Right kidney (tissue), 9 donors: ENCODE measurements at places on chromosomes 5 and 9.

DNA sequence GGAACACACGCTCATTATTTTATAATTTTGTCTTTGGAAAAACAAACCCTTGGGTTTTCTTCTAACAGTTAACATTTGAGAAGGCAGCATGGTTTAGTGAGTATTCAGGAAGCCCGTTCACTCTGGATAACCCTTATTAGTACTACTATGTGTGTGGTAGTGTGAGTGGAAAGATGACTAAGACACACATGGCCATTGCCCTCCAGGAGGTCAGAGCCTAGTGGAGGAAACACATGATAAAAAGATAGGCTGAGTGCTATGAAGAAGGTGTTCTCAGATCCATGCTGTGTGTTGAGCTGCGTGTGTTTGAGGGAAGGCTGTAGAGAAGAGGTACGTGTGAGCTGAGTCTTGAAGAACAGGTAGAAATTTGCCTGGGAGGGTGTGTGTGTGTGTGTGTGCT is 8.4 kb downstream of the C5orf47 start:
- DNase-seq, result no peak

DNA sequence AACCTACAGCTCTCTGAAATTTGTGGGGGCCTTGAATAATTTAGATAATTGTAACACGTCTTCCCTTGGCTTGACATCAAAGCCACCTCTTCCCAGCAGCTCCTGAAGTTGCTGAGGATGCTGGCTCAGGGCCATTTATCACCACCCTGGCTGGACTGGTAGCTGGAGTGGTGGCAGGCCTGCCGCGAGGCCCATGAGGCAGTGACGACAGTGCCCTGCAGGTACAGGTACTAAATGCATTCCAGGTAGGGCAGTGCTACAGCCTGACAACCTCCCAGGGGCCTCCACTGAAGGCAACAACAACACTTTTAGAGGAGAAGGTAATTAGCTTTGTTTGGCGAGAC is 270.2 kb upstream of the KLF4 start:
- DNase-seq, result no peak

GRCh38 chr5:93884254-93884653 is 142.9 kb upstream of the POU5F2 start:
- no peak for DNase-seq

DNA sequence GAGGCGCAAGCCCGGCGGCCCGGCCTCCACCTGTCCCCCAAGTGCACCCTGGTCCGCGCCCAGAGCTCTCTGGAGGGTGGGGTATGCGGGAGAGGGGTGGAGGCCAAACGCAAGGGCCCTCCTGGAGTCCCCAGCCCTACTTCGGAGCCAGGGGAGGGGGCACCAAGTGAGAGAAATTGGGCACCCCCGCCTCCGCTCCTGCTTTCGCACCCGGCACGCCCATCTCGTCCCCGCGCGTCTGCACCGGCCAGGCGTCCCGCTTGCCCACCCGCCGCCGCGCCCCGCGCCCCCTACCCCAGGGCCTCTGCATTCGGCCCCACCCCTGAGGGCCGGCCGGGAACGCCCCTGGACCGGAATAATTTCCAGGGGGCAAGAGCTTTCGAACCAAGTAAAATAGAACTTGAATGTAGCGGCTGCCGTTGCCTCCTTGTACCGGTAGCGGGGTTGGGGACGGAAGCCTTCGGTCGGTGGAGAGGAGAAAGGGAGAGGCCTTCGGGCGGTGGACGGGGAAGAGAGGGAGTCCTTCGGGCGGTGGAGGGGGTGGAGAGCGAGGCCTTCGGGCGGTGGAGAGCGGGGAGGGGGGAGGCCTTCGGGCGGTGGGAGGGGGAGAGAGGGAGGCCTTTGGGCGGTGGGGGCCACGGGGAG is 694 bp upstream of the PHPT1 start:
- peak; percentile 55 for DNase-seq

- DNase-seq, result no peak
Observed at GRCh38 chr9:14441976-14442651, 128.2 kb upstream of the NFIB start.

DNA sequence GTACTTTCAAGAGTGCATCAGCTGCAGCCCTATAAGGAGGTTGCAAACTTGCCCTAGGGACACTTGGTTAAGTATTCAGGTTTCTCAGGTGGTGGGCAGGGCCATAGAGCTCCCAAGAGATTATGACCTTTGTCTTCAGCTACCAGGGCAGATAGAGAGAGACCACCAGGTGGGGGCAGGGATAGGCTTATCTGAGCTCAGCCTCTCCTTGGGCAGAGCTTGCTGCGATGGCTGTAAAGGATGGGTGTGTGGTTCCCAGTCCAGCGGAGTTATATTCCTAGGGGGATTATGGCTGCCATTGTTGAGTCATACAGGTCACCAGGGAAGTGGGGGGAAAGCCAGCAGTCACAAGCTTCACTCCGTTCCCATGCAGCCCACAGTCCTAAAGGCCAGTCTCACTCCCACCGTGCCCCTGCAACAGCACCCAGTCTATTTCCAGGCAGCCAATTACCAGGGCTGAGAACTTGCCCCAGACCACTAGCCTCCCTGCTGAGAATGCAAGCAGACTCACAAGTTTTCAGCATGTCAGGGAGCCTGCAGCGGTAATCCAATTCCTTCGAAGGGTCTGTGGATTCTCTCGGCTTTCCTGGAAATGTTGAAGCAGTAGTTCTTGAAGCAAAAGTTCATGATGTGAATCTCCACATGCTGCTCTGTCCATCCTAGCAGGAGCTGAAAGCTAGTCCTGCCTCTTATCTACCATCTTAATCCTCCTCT is 151.5 kb downstream of the SLC12A2 start:
- no peak for DNase-seq

DNA sequence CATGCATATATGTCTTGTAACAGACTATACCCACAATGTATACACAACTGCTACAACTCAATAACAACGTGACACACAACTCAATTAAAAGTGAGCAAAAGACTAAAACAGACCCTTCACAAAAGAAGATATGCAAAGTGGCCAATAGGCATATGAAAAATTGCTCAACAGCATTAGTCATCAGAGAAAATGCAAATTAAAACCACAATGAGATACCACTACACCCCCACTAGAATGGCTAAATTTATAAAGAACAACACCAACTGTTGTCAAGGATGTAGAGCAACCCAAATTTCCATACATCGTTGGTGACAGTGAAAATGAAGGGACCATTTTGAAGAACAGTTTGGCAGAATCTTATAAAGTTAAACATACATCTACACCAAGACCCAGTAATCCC is 38.9 kb downstream of the GABRB2 start:
- DNase-seq, result no peak

DNA sequence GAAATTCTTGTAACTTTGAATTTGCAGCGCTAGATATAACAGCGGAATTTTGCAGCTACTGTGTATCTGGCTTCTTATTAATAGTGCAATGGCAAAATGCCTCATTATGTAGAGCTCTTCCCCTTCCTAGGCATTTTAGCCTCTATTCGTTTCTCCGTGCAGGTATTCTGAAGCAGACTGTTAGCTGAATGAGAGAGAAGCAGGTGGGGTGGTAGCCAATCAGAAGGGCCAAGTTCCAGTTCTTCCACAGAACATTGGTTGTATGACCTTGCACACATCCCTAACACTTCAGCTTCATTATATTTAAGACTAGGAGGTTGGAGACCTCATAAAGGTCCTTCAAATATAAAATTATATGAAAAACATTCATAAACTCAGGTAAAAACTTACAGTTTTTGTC is 1.2 kb upstream of the VPS13A start:
- no peak for DNase-seq

DNA sequence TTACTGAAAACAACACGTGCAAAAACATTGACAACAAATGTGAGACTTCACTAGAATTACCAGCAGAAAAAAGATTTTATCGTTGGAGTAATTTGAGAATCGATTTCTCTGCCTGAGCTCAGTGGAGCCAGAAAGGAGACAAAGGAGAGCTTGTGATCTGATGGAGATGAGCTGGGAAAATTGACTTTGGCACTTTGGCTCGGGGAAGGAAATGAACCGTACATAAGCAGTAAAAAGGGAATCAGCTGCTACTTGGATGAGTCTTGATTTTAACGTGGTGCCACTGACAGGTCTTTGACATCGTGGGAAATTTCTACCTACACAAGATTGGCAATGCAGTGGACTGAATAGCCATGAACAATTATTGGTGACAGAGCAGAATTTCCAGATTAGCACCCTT is 244.7 kb upstream of the RPS23 start:
- DNase-seq, result no peak

GRCh38 chr9:137544176-137544760 is 5.9 kb downstream of the PNPLA7 start:
- no peak for DNase-seq

DNA sequence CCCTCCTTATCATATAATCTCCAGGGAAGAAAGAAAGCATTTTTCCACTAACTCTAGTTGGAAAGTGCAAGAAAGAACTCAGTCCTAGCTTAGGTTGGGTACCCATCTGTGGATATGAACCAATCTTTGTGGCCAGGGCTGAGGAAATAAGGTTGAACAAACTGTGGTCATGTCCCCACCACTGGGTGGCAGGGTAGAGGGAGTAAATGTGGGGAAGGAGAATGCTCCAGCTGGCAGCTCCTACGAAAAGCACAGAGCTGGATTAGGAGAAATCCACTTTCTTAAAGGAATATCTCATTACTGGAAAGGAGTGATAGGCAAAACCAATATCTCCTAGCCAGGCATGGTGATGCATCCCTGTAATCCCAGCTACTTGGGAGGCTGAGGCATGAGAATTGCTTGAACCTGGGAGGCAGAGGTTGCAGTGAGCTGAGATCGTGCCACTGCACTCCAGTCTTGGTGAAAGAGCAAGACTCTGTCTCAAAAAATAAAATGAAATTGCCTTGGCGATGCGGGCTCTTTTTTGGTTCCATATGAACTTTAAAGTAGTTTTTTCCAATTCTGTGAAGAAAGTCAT is 175.1 kb downstream of the CCDC192 start:
- no peak for DNase-seq

GRCh38 chr9:19231126-19231903 is 822 bp downstream of the DENND4C start:
- DNase-seq, result peak; percentile 43

- DNase-seq, result no peak
Observed at GRCh38 chr5:1523480-1523792, 324 bp downstream of the LPCAT1 start.

DNA sequence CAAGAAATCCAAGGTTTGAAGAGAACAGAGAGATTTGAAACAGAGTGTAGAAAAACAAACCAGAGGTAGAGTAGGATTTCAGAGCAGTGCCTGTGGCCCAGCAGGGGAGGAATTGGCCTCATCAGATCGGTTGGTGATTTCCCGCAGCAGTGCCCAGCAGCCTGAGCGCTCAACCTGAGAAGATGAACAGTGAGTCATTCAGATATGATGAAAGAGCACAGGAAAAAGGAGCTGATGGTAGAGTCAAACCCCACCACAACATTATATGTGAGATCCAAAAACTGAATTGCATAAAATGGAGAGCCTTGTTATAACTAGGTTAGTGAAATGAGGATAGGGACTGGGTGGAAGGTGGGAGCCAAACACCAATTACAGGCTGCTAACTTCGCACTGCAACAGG is 248.9 kb downstream of the PIK3R1 start:
- no peak for DNase-seq
